ENCODE measurements at places on chromosomes 3 and 15. TPM values are rescaled to one million over a fixed set of nuclear protein-coding genes. Genes with fewer than 3 reads are reported as not detected.
A peak's percentile ranks its signal among the peaks of the same experiment; 100 is the strongest.

The TRH gene
- not detected for total RNA-seq

The GRK7 gene
- total RNA-seq = not detected

The SLC49A4 gene
- total RNA-seq = 20.6 TPM

The CA12 gene
- 48.4 TPM for total RNA-seq

- DNase-seq = no peak
These were observed 13.6 kb downstream of the ST8SIA2 start for GRCh38 chr15:92407321-92407720.

DNA sequence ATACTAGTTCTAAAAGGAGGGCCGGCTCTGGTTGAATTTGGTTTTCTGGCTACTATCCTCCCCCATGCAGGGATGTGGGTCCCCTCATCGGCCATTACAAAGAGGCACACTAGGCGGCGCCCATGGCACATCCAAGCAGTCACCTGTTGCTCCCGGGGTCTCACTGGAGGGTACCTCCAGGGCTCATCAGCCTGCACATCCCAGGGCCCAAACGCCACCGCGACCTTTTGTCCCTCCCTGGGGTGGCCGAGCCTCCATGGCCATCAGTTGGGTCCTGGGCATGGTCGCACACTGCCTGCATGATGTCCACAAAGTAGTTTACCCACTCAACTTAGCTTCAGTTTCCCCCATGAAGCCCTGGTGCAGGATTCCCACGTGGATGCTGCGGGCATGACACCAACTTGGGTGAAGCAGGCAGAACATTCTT lies 28.3 kb downstream of the IDH3A start:
- peak; percentile 4 for DNase-seq

DNA sequence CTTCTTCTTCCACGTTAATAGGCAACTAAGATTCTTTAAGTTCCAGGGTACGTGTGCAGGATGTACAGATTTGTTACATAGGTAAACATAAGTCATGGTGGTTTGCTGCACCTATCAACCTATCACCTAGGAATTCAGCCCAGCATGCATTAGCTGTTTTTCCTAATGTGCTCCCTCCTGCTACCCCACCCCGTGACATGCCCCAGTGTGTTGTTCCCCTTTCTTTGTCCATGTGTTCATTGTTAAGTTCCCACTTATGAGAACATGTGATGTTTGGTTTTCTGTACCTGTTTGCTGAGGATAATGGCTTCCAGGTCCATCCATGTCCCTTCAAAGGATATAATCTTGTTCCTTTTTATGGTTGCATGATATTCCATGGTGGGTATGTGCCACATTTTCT lies 21.1 kb downstream of the GTF2A2 start:
- no peak for DNase-seq

DNA sequence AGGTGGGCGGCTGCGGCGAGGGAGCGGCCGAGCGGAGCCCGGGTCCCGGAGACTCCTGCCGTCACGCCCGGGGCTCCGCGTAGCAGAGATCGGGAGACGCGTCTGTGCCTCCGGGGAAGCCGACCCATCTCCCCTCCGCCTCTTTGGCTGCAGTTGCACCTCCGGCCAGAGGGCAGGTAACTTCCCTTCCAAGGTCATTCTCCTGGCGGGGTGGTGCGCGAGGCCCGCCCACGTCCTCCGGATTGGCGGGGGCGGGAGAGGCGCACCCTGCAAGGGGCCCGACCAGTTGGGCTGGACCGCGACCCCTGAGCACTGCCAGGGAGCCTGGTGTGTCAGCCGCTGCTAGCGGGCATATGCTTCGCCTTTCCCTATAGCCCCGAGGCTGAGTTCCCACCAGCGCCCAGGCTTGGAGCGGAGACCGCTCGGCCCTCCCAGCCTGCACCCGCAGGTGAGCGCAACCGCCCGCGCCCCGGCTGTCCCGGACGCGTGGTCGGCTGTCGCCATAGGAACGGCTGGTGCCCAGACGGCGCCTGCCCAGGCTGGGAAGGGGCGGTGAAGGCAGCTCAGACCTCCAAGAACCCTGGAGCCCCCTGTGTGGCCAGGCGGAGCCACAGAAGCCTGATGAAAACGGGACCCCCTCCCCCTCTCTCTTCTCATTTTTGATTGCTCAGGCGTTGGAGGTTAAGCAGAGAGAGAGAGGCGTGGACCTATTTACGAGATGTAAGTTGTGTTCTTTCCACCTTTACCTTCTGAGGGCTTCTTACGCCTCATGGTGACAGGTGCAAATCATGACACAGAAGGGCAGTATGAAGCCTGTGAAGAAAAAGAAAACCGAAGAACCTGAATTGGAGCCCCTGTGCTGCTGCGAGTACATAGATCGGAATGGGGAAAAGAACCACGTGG lies 453 bp downstream of the ZDHHC23 start:
- DNase-seq = no peak

DNA sequence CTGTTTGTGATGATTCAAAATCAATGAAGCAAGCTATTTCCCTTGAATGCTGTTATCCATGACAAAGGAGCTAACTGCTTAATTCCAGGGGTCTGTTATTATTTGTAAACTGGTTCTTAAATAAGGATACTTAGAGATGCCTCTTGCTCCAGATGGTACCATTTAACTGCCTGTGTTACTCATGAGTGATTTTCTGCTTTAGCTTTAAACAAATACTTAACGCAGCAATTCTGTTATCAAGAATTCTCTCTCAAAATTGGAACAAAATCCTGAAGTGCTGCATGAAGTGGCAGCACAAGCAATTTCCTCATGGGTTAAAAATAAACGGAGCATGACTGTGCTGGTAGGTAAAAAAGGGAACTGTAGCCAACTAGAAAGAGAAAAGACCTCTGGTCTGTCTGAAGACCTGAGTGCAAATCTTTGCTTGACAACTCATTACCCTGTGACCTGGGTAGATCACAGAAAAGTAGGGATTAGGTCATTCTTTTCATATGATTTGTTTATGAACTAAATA lies 62.5 kb upstream of the GBE1 start:
- peak; percentile 12 for DNase-seq

- DNase-seq = no peak
These were observed 74.7 kb downstream of the SERPINI1 start for GRCh38 chr3:167810236-167810635.

DNA sequence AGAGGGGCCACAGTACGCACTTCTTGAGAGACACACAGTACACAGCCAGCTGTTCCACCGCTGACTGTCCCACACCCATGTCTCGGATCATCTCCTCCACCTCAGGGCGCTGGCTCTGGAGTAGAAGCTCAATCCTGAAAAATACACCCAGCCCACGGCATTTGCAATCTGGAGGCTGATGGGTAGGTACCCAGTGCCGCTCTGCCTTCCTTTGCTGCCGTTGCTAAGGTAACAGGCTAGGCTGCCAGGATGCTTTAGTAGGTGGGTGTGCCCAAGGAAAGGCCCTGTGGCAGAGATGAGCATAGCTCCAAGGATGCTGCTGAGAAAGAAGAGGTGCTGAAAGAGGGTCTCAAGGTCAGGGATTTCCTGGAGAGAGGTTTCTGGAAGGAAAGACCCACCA lies 14.6 kb downstream of the TRAIP start:
- no peak for DNase-seq

DNA sequence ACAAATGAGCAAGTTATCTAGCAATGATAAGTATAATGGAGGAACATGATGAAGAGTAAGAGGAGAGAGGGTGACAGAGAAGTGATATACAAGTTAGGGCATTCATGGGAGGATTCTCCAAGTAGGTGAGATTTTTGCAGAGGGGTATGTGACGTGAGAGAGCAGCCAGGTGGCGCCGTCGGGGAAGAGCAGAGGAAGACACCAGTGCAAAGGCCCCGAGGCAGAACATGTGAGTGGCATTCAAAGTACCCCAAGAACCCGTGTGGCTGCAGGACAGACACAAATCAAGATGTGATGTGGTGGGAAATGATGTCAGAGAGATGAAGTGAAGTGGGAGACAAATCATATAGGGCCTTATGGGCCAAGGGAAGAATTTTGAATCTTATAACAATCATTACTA lies 81.8 kb upstream of the GRM7 start:
- DNase-seq = no peak

DNA sequence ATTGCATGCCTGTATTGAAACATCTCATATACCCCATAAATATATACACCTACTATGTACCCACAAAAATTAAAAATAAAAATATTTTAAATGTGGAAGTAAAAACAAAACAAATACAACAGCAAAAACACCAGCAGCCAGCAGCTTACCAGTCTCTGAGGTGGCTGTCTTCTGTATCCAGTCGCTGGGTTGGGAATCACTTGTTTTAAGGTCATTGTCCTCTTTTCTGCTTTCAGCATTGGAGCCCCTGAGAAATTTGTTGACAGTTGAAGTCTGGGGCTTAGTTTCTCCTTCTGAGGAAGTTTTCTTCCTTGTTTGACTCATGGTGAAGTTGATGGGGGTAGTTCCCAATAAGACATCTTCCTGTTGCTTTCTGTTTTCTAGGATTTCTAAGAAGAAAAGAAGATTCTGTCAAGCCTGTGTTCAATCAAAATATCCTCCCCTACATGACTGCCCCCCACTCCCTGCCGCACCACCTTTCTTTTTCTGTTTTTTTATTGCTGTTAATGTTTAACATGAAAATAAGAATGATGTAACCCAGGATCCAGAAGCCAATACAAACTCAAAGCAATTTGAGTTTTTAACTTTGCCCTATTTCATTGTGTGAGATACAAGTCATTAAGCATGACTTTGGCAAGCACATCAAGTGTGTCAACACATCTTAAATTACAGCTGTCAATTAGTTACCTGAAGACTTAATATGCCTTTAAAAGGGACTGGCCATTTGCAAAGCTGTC lies at the start of gene LRRC31:
Gene LRRC31 (minus strand): TSS at position 452 of the 737 bp plus-strand sequence. CDS start 128 bp downstream, at position 324.
- DNase-seq = no peak

DNA sequence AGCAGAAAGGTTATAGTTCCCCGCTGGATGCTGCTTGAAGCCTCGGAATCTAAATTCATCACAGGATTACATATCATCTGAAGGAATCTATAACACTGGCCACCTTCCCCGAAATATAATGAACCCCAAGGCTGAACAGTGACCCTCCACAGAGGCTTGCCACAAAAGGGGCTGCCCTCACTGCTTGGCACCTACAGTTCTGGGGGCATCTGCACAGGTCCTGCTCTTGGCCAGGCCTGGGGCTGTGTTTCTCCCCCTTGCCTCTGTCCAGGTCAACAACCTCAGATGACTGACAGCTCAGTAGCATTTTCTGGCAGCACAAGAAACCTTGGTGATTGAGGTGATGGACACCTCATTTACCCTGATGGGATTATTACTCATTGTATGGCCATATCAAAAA lies 1.5 kb upstream of the ADAMTS17 start:
- DNase-seq = no peak

GRCh38 chr3:119639494-119640350 lies 20.7 kb downstream of the POPDC2 start:
- DNase-seq = no peak

All from fibroblast of lung (primary cell).